ENCODE measurements at places on chromosomes 12 and 14.
A peak's percentile ranks its signal among the peaks of the same experiment; 100 is the strongest.

- DNase-seq: peak; percentile 65
Measured at GRCh38 chr12:116885491-116885890, 4.2 kb upstream of the HRK start.

DNA sequence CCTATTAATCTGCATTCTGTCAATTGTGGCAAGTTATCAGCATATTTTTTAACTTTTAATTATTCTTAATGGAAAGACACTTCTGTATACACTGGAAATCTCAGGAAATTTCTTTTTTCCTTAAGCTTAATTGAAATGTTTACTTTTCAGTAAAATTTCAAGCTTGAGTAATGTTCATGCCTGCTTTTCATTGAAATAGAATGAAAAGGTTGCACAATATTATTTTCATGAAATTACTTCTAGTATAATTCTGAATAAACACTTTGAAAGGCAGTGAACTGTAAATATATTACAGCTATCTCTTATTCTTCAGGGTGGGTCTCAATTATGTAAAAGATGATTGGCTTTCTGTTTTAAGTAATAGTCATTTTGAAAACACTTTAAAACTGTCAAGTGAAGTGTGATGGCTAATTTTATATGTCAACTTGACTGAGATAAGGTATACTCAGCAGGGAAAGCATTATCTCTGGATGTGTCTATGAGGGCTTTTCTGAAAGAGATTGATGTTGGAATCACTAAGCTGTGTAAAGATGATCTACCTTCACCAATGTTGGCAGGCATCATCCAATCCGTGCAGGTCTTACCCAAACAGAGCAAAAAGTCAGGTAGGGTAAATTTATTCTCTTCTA lies 29.9 kb downstream of the CLEC2D start:
- DNase-seq: no peak

DNA sequence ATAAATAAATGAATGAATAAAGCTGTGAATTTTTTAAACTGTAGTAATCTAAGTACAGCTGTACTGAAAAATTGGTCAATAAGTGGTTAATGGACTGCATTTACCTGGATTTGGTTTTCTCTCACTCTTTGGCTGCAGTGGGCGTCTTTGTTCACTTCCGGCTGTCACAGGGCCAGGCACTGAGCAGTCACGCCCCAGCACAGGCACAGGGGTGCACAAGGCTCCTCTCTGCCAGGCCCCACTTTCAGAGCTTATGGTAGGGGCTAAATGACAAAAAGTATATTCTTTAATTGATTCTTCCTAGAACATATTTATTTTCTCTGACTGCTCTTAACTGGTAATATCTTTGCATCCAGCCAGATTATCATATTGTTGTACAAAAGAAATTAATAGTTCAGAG lies 70.6 kb upstream of the DYNC1H1 start:
- no peak for DNase-seq

DNA sequence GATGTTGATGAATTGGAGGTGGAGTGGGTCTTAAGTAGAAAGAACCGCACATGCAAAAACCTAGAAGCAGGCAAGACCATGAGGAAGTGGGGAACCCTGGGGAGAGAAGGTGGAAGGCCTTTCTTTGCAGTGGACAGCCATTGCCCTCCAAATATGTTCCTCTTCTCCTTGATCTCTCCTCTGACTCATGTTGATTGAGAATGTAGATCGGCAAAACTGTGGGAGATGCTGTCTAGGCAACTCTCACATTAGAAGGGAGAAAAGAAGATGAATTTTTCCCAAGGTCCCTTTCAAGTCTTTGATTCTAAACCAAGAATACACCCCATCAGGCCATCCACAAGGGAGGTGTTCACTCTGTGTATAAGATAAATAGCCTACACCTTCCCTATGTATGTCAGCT lies 257.5 kb downstream of the MSRB3 start:
- no peak for DNase-seq
